ENCODE measurements at places on chromosomes 4 and X.

GRCh38 chr4:157572284-157572683, 351.8 kb downstream of the GRIA2 start:
- no peak for DNase-seq

- no peak for DNase-seq
Measured at GRCh38 chr4:17846266-17846665, 35.5 kb downstream of the NCAPG start.

GRCh38 chr4:17681281-17682221, 67.1 kb downstream of the MED28 start:
- DNase-seq: no peak

- DNase-seq: no peak
Measured at GRCh38 chr4:83146841-83147240, 32.3 kb upstream of the PLAC8 start.

GRCh38 chr4:53981567-53981966, 82.8 kb downstream of the CHIC2 start:
- no peak for DNase-seq

- DNase-seq: no peak
Measured at GRCh38 chr4:6230502-6230785, 30.1 kb upstream of the JAKMIP1 start.

- no peak for DNase-seq
Measured at GRCh38 chr4:15878011-15878410, 60.5 kb downstream of the FGFBP1 start.

- no peak for DNase-seq
Measured at GRCh38 chrX:41971346-41971745, 48.0 kb upstream of the CASK start.

- DNase-seq: no peak
Measured at GRCh38 chr4:153622778-153623240, 61.3 kb upstream of the TLR2 start.

- no peak for DNase-seq
Measured at GRCh38 chr4:127775843-127776242, 6.3 kb upstream of the HSPA4L start.

GRCh38 chrX:12890467-12890866, 16.0 kb upstream of the TLR8 start:
- no peak for DNase-seq

GRCh38 chrX:1084689-1085088, 127.8 kb downstream of the CRLF2 start:
- DNase-seq: no peak

DNA sequence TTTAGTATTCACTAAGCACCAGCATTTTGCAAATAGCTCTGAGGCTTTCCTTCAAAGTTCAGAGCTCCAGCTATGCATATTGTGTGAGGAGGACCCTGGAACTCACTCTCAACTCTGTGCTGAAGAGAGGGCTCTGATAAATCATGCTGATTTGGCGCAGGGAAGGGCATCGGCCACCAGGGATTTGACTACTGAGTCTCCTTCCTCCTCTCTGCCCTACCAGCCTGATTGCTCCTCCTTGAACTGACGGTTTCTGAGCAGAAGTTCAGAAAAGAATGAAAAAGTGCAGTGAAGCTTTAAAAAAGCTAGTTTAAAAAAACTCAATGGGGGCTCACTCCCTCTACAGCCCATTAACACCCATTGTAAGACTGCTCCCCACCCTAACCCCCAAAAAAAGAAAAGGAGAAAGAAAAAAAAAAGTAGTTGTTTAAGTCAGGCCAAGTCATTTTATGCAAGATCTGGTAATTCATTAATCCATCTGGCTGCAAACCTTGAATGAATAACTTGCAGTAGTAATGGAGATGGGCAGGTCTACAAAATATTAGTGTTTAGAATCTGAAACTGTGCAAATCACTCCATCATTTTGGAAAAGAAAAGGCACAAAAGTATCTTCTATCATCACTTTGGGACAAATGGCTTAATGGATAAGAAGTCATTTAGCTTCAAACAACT, 13.3 kb downstream of the PPARGC1A start:
- DNase-seq: no peak

- DNase-seq: no peak
Measured at GRCh38 chr4:98430708-98431403, 169.7 kb downstream of the RAP1GDS1 start.

DNA sequence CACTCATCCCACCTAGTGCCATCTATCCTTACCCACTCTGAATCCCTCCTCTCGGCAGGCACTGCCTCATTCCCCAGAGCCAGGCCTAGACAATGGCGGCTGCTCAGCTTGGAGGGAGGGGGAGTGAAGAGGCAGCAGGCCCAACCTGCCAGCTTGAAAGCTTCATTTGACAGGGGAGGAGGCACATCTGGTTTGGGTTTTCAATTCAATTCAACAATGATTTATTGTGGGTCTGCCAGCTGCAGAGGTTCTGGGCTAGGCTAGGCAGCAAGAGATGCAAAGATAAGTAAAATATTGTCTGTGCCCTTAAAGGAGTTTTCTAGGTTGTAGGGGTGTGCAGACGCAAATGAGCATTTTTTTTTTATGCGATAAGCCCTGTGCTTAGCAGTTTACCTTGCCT, 58.5 kb downstream of the RTL9 start:
- DNase-seq: no peak

GRCh38 chr4:83305187-83305586, 20.6 kb upstream of the COQ2 start:
- DNase-seq: no peak

DNA sequence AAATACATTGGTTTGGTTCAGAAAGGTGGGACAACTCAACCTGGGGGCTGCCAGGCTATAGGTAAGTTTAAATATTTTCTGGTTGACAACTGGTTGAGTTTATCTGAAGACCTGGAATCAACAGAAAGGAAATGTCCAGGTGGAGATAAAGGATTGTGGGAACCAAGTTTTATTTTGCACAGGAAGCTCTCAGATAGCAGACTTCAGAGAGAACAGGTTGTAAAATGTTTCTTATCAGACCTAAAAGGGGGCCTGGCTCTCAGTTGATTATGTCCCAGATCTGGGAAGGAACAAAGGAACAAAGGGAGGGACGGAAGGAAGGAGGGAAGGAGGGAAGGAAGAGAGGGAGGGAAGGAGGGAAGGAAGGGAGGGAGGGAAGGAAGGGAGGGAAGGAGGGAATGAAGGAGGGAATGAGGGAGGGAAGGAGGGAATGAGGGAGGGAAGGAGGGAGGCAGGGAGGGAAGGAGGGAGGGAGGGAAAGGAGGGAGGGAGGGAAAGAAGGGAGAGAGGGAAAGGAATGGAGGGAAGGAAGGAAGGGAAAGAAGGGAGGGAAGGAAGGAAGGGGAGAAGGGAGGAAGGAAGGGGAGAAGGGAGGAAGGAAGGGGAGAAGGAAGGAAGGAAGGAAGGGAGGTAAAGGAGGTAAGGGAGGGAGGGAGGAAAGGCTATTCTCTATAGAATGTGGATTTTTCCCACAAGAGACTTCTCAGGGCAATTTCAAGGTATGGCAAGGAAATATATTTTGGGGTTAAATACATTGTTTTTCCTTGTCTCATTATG, 186.7 kb downstream of the DHRSX start:
- no peak for DNase-seq

- DNase-seq: no peak
Measured at GRCh38 chr4:107894138-107894603, 37.2 kb upstream of the CYP2U1 start.

DNA sequence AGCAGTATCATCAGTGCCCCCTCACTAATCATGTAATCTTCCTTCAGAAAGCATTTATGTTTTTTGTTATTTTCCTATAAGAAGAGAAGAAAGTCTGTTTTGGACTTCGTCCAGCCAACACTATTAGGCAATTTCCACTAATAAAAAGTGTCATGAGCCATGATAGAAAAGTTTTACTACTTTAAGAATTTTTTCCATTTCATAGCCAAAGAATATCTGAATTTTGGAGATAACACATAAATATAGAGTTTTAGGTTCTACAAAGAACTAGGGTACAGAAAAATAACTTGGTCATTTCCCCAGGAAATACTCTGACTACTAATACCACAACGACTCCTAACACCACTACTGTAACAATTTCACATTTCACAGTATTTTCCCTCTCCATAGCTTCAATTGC, 41.8 kb upstream of the VEGFC start:
- DNase-seq: no peak

DNA sequence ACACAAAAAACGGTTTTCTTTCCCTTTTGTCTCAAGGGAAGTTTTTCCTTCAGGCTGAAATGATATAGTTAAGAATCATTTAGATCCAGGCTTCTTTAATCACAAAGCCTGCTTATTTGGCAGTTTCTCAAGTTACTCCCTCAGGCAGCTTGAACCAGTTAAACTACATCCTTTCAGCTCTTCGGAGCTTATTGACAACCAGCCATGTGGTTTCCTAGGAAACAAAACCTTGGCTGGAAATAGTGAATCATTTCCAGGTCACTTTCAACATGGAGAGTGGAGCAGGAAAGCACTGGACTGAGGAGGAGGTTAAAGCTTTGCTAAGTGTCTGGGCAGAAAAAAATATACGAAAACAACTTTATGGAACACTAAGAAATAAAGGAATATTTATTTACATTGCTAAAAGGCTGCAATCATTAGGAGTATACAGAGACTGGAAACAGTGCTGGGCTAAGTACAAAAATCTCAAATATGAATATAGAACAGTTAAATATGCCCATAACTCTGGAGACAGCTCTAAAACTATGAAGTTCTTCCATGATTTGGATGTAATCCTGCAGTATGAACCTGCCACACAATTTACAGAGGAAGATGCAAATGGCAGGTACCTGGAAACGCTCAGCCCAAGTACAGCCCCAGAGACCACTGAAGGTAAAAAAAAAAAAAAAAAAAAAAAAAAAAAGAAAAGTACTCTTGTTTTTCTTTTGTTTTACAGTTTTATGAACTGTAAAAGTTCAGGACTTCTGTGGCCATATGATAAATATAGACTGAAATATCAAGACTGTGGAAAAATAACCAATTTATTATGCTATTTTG, 23.2 kb upstream of the AASDH start:
- DNase-seq: peak; percentile 12

GRCh38 chr4:168830777-168831512, 179.1 kb downstream of the CBR4 start:
- no peak for DNase-seq

DNA sequence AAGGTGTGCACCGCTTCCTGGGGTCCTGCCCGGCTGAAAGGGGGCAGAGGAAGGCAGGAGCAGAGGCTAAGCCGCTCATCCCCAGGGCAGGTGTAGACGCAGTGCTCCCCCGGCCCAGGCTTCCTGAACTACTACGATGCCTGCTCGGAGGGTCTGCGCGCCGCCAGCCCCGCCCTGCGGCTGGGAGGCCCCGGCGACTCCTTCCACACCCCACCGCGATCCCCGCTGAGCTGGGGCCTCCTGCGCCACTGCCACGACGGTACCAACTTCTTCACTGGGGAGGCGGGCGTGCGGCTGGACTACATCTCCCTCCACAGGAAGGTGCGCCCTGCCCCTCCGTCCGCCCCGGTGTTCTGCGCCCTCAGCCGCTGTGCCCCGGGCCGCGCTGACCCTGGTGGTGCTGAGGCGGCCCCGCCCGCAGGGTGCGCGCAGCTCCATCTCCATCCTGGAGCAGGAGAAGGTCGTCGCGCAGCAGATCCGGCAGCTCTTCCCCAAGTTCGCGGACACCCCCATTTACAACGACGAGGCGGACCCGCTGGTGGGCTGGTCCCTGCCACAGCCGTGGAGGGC, 8.4 kb upstream of the SLC26A1 start:
- DNase-seq: no peak

DNA sequence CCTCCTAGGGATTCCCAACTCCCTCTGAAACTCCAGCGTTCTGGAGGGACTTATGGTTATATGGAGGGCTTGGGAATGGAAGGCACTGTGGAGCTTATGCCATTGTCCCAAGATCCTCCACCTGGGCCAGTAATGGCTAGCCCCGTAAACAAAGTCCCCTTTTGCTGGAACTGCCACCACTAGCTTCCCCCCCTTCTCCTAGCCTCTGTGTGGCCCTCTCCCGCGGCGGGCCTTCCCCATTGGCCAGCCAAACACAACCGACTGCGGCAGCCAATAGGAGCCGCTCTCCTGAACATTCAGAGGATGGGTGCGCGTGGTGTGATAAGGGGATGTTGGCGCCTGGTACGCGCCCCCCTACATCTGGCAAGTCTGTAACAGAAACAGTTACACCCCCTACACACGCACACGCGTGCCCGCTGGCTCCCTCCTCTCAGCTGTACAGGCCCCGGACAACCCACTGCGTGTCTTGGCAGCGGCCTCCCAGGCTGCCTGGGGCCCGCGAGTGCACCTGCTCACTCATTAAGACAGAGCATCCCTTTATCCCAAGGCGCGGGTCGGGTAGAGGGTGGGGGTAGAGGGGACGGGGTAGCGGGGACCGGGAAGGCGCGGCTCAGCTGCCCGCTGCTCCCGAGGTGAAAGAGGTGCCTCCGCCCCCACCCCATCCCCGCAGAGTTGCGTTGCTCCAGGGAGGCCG, 863 bp upstream of the RAB33A start:
- no peak for DNase-seq

DNA sequence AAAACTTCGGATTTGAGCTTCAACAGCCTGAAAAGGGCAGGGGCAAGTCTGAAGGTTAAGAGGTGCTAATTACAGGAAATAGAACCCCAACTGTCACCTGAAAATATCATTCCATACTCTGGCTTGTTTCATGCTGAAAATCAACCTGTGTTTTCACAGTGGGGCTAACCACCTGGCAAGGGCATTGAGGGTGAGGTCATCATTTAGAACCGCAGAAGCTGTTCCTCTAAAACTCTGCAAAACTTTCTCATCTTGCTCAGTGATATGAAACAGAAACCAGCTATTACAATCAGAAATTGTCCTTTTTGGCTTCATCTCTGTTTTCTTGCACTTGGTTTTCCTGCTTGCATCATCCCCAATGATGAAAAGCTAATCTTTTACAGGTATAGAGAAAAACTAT, 247.6 kb downstream of the DCLK2 start:
- DNase-seq: no peak

DNA sequence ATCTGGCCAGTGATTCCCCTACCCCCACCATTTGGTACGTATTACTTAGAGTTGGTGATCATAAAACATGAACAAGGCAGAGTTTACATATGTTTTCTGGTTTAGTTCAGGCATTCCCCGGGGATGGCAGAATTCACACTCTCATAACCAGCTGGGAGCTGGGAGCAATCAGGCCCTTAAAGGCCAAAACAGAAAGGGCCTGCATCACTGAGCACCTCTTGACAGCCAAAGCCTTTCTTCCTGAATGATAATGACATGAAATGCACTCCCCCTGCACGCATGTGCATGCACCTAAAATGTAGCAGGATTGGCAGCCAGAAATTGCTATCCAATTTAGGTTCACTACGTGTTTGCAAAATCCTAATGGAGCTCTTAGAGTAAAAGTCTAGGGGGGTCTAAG, 235.4 kb downstream of the GPC3 start:
- no peak for DNase-seq

GRCh38 chr4:175947117-175947722, 118.4 kb upstream of the WDR17 start:
- DNase-seq: no peak

DNA sequence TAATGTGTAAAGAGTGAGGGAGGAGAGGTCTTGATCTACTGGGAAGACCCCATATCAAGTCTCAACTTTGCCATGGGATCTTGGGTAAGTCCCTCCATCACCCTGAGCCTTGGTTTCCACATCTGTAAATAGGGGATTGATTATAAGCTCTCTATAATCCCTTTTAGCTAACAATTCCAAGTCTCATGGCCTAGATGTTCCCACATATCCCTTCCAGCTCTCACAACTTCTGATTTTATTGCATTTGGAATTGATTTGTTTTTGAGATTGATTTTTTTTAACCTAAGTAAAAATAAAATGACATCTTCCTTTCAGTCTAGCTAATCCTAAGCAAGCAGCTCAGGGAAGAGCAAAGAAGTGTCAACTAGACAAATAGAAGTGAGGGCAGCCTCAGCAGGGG, 29.8 kb downstream of the SMIM20 start:
- DNase-seq: no peak

GRCh38 chr4:169664615-169665014, 44.2 kb downstream of the CLCN3 start:
- no peak for DNase-seq

GRCh38 chr4:27057662-27058061, 197.0 kb downstream of the STIM2 start:
- no peak for DNase-seq

All from progenitor cell of endocrine pancreas (in vitro differentiated cells).